ENCODE measurements at places on chromosomes 2 and 18.

DNA sequence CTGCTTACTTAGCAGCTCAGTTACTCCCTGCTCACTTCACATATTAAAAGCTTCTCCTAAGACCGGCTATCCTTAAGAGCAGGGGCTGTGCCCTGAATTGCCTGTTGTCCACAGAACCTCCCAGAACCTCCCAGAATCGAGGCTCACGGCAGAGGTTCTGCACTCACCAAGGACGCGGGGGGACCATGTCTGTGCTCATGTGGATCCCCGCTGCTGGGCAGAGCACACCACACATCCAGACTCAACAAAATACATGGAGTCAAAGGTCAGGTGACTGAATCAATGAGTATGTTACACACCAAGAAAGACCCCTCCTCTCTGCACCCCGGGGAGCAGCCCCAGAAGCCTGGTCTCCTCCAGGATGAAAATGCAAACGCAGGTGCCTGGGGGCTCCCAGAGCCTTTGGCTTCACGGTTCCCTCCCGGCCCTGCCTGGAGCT lies 149.0 kb downstream of the MBP start:
- DNase-seq = no peak

DNA sequence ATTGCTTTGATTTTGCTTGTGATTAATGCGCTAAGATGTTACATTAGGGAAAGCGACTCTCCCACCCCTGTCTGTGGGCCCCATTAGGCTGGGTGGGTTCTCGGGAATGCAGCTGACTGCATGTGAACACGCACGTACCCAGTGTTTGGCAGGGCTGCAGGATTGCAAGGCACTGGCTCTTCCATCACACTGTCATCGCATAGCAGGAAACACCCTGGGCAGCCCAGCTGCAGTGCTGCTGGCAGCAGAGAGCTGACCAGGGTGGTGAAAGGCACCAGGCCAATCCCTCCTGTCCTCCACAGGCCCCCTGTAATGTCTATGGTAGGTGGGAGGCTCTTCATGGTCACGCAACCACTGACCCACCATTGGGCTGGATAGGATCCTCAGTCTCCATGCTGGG lies 34.4 kb upstream of the FZD7 start:
- DNase-seq = no peak

- DNase-seq = no peak
Observed at GRCh38 chr18:58064406-58064998, 20.5 kb downstream of the NEDD4L start.

DNA sequence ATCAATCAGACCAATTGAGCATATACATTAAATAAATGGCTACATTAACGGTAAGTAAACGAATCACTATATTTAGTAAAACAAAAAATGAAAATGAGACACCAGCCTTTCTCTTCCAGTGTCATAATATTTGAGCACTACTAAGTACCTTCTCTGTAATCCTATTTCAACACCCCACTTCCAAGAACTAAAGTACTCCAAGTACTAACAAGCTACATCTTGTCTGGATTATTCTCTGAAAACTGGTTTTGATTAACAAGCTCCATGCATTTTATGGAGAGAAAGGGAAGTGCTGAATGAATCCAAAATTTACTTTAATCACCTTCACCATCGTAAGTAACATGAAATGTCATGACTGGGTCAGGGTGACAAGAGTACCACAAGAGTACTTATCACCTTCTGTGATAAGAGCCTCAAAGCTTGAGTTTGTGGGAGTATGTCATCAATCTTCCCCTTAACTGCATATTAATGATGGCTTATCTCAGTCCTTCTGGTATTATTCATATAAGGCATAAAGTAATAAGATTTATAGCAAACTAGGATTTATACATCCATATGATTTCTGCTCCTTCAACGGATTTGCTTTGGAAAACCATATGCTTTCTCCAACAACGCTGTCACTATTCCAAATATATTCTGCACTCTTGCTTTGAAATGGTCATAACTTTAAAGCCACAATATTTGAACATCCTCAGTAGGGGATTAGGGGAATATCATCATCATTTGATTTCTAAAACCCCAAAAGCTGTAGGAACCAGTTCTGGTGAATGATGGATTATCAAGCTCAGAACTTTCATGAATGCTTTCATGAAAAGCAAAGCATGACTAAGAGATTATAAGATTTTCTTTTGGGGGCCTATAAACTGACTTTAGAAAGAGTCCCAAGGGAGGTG lies 127.0 kb downstream of the ANTXR1 start:
- DNase-seq = no peak

- no peak for DNase-seq
Observed at GRCh38 chr2:112791019-112791418, 6.7 kb upstream of the IL1A start.
